ENCODE measurements at places on chromosomes 11 and 22.

GRCh38 chr22:27531782-27532530 is 269.6 kb downstream of the MN1 start:
- peak; percentile 63 for DNase-seq

- DNase-seq, result no peak
These were observed 93.8 kb upstream of the SESN3 start for GRCh38 chr11:95324826-95325225.

- DNase-seq, result peak; percentile 39
These were observed 665.3 kb downstream of the OPCML start for GRCh38 chr11:132866783-132867545.

GRCh38 chr22:34099278-34099677 is 179.0 kb upstream of the LARGE1 start:
- no peak for DNase-seq

GRCh38 chr11:85749884-85750283 is 61.1 kb downstream of the SYTL2 start:
- no peak for DNase-seq

GRCh38 chr11:71498091-71498490 is 29.0 kb upstream of the KRTAP5-7 start:
- DNase-seq, result no peak

GRCh38 chr22:32515084-32515483 is 40.5 kb downstream of the FBXO7 start:
- DNase-seq, result no peak

DNA sequence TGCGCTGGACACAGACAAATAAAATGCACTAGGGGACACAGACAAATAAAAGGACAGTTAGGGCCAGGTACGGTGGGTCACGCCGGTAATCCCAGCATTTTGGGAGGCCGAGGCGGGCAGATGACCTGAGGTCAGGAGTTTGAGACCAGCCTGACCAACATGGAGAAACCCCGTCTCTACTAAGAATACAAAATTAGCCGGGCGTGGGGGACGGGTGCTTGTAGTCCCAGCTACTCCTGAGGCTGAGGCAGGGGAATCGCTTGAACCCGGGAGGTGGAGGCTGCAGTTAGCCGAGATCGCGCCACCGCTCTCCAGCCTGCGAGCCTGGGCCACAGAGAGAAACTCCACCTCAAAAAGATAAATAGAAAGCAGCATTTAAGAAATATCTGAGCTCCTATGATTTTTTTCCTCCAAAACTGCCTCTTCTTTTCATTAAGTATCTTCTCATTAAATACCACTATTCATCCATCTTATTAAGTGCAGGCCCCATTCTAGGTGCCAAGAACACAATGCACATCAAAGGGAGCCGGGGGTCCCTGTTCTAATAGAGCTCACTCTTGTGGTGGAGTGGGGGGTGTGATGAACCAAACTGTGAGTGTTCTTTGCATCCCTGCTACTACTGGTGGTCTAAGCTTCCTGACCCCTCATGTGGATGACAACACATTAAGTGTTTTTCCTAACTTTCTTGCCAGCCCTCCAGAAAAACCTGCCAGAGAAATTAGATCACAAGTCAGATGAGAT is 766 bp upstream of the ZNHIT2 start:
- no peak for DNase-seq

DNA sequence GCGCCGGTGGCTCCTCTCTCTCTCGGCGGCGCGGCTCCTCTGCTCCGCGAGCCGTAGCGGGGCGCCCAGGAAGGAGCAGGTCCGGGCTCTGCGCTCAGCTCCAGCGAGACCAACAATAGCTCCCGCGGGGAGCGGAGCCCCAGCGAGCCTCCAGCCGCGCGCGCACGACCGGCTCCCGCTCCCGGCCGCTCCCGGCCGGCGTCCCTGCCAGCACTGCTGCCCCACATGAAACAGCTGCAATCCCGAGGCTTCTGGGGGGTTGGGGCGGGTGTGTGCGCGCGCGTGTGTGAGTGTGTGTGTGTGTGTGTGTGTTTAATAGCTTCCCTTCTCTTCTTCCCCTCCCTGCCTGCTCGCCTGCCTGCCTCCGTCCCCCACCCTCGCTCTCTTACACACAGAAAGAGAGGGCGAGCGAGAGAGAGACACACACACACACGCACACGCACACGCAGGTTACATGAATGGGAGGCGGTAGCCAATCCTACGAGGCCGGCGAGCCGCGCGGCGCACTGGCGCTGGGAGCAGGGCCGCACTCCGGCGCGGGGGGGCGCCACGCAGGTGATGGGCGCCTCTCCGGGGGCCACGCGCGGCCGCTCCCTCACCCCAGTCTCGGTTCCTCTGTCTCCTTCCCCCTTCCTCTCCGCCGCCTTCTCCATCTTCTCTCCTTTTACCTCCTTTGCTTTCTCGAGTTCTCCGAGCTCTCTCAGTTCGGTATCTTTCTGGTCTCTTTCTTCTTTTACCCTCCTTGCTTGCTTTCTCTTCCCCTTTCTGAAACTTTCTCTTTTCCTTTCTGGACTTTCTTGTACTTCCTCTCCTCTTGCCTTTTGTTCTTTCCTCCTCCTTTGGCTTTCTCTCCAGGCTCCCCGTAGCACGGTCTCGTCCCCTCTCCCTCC is at the start of gene TENM4:
Gene TENM4 (minus strand): TSS at position 460 of the 890 bp plus-strand sequence. CDS start 371,086 bp downstream, outside the sequence.
- peak; percentile 75 for DNase-seq

GRCh38 chr11:68890490-68891231 is 13.0 kb downstream of the MRPL21 start:
- DNase-seq, result peak; percentile 93

DNA sequence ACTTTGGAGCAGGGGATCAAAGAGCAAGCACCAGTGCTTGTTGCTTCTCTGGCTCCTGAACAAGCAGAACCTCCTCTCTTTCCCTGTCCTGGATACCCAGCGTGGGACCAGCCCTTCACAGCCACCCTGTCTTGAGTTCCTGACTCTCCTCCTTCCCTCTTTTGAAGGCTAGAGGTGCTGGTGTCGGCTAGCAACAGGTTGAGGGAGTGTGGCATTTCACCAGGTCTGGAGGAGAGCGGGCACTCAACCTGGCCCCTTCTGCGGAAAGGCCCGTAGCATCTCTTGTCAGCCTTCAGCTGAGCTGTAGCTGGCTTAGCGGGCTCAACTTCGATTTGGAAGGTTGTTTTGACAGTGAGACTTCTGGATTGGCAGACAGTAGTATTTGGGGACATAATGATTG is 26.6 kb downstream of the RCOR2 start:
- DNase-seq, result no peak

DNA sequence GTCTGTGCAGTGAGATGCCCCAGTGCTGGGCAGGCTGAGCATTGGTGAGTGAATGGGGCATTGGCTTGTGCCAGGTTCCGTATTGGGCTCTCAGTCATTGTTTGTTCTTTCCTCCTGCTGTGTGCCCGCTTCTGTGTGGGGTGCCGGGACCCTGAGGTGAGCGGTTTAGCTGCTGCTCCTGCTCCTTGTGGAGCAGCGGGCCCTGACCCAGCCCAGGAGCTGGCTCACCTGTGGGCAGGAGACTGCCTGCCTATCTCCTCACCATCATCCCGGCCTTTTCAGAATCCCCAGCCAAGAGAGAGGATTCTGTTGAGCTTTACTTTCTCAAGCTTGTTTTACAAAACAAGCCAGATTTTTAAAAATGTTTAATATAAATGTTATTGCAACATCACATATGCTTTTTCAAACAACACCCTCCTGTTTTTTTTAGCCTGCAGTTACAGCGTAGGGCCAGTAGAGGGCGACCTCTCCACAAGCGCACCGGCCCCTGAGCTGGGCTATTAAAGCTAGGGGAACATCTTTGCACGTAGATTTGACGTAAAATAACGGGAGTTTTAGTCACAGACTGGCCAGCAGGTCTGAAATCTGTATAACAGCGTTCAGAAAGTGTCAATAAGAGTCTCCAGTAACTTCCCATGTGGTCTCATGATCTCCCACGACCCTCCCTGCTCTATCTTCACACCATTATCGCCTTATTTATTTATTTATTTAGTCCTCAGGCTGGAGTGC is 25.1 kb upstream of the RELT start:
- DNase-seq, result peak; percentile 90

DNA sequence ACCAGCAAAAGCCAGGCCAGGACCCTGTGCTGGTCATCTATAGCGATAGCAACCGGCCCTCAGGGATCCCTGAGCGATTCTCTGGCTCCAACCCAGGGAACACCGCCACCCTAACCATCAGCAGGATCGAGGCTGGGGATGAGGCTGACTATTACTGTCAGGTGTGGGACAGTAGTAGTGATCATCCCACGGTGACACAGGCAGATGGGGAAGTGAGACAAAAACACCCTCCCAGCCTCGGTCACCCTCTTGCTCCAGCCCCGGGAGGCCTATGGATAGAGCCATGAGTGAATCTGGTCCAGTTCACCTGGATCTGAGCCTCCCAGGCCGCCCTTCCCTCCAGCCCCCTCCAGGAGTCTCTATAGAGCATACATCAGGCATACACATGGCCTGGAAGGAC is 115.2 kb upstream of the IGLL5 start:
- no peak for DNase-seq

DNA sequence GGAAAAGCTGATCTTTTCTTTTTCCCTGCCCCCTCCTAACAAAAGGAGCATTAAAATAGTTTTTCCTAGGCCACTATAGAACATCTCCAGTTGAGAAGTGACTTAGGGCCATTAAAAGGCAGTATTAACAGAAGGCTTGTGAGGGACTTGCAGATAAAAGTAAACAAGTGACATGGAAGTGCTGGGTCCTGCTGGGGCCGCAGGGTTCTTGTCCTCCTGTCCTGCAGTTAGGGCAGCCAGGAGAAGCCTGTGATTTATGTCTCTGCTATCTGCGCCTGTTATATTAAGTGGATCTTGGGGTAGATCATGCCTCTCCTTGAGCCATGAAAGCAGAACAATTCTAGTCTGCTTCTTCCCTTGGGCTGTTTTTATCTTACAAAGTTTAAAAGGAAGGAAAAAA is 271.4 kb upstream of the C11orf87 start:
- no peak for DNase-seq

- no peak for DNase-seq
These were observed 42.0 kb downstream of the FBLN1 start for GRCh38 chr22:45544588-45545170.

GRCh38 chr11:30113326-30113898 is 96.6 kb upstream of the KCNA4 start:
- DNase-seq, result no peak

GRCh38 chr11:133383689-133384088 is 148.6 kb downstream of the OPCML start:
- no peak for DNase-seq

DNA sequence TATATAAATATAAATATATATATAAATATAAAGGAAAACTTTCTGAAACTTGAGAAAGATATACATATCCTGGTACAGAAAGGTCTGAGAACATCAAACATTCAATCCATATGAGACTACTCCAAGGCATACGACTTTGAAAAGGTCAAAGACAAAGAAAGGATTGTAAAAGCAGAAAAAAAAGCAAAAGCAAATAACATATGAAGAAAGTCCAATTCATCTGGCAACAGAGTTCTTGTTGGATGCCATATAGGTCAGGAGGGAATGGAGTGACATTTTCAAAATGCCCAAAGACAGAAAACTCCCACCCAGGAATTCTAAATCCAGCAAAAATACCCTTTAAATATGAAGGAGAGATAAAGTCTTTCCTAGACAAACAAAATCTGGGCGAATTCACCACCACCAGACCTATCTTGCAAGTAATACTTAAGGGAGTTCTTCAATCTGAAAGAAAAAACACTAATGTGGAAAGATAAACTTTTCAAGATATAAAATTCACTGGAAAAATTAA is 42.3 kb upstream of the MRPL17 start:
- DNase-seq, result no peak

- no peak for DNase-seq
These were observed 87.5 kb downstream of the DDX10 start for GRCh38 chr11:108752297-108752751.
